GM18507 (cell line): ENCODE measurements at places on chromosomes 7 and 10.
A peak's percentile ranks its signal among the peaks of the same experiment; 100 is the strongest.

DNA sequence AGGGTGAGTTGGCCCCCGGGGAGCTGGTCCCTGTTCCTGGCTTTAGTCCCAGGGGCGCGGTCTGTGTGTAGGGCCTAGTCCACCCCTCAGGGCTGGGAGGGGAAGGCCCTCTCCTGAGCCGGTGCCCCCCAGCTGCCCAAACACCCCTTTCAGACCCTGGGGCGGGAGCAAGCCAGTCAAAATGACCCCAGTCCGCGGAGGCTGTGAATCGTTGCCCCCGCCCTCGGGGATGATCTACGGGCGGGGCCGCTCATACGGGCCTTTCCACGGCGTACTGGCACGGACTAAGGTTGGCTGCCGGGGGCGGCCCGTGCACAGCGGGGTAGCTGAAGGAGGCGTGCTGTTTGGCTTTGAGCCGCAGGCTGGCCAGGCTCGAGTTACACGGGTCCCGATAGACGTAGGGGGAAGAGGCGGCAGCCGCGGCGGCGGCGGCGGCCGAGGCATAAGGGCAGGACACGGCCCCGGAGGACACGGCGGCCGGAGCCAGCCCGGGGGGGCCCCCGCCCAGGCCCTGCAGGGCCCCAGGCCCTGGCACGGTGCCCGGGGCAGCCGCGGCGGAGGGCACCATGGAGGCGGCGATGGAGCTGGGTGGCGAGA, 4.3 kb downstream of the ELOVL3 start:
- DNase-seq = no peak

- DNase-seq = no peak
Observed at GRCh38 chr10:58981846-58982245, 194.6 kb upstream of the PHYHIPL start.

GRCh38 chr7:124033807-124034753, 1.2 kb upstream of the TMEM229A start:
- no peak for DNase-seq

- DNase-seq = peak; percentile 99
Observed at GRCh38 chr7:100874577-100875355, at the start of gene SRRT. Gene SRRT, plus strand, starts transcription at chr7:100875103. Its CDS starts 488 bp downstream, at chr7:100875591.

DNA sequence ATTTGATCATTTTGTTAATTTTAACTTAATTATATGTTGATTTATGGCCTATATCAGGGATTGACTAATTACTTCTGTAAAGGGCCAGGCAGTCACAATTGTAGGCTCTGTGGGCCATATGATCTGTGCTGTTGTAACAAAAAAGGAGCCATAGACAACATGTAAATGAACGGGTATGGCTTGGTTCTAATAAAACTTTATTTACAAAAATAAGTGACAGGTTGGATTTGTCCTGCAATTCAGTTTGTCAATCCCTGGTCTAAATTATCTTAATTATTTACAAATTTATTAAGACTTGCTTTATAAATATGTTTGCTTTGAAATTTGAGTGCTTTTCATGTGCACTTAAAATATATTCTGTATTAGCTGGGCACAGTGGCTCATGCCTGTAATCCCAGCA, 2.9 kb upstream of the HK1 start:
- no peak for DNase-seq

DNA sequence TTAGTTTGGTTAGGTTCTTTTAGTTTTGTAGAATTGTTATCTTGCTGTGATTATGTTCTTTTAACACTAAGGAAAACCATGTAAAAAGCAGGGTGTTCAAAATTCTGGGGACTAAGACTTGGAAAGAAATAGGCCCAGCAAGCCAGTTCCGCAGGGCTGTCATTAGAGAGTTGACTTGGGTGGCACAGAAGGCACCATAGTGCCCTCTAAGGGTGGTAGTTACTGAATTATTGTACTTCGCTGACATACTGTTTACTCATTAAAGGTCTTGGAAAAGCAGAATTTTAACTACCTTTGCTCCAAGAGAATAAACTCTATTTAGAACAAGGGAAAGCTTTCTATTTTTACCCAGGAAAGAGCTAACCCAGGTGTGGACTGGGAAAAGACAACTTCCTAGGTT, 86.5 kb downstream of the OTUD1 start:
- no peak for DNase-seq

- no peak for DNase-seq
Observed at GRCh38 chr10:118911363-118911762, 118.2 kb upstream of the NANOS1 start.
